Liver (tissue), 10 donors: ENCODE measurements at places on chromosomes 4 and X.

DNA sequence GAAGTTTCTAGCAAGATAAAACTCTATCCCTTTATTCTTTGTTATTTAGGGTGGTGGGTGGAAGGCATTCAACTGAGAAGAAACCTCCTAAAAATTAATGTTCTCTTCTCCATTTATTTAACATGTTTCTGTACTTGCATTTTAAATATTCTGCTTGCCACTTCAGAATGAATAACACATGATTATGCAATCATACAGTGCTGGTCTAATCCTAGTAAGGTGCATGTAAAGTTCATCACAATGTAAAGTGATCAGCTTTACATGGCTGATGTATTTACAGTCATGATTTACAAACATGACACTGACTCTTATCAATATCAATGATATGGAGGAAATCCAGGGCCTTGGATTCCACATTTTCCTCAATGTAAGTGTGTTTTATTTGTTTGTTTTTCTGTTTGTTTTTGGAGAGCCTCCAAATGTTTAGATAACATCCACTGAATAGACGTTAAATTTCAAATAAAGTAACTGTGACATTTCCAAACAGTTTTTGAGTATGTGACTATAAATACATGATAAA is 342.1 kb upstream of the CTSO start:
- no peak for DNase-seq

DNA sequence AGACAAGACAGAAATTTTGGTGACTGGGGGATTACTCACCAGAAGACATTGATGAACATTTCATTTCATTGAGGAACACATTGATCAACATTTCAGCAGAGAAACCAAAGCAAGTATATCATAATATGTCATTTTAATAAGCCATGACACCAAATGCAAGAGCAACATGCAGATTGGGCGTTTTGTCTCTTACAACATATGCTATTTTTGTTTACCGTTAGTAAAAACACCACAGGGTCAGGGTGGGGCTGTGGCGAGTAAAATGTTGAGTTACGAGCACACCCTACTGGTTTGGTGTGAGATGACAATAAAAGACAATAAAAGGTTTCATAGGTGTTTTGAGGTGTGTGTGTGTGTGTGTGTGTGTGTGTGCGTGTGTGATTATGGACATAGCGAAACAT is 294.5 kb downstream of the PDGFC start:
- no peak for DNase-seq

- peak; percentile 45 for DNase-seq
Measured at GRCh38 chr4:73653695-73654106, 33.5 kb upstream of the RASSF6 start.

- DNase-seq = no peak
Measured at GRCh38 chr4:29047341-29048041, 1672.7 kb upstream of the PCDH7 start.

- no peak for DNase-seq
Measured at GRCh38 chr4:187826725-187827124, 168.8 kb upstream of the ZFP42 start.

DNA sequence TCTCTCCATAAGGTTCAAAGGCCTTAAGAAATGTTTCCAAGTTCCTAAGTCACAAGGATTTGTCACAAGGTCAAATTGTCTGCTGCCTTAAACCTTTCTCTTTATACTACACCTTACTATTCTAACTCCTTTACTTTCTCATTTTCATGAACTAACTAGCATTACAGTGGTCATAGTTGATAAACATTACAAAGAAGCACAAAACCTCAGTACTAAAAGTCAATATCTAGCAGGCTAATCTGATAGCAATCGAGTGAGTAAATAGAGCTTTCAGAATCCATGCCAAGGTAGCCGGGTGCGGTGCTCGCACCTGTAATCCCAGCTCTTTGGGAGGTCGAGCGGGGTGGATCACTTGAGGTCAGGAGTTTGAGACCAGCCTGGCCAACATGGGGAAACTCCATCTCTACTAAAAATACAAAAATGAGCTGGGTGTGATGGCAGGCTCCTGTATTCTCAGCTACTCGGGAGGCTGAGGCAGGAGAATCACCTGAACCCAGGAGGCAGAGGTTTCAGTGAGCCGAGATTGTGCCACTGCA is 510.0 kb downstream of the GBA3 start:
- DNase-seq = no peak

DNA sequence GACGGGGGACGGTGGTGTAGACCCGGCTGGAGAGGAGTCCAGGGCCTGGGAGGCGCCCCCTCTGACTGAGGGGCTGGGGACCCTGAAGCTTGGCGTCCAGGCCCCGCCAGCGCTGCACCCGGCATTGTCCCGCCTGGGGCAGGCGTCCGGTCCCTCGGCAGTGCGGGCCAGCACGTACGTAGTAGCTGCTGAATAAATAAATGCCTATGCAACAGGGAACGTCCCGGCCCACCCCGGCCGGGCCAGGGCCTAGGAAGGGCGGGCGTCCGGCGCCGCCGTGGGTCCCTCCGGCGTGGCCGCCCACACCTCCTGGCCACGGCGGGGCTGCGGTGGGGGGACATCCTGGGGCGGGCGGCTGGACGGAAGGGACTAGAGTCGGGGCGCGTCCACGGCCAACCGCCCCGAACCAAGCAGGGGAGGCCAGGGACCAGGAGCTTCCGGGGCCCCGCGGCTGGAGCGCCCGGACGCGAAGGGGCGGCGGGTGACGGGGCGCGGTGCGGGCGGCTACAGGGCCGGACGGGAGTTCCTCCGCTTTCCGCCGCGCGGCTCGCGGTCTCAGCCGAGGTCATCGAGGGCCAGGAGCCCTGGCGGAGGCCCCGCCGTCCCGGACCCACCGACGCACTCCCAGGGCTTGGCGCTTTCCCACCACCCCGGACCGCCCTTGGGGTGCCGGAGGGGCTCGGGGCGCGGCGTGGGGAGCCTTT is 886 bp upstream of the WWC2 start:
- peak; percentile 50 for DNase-seq

- DNase-seq = no peak
Measured at GRCh38 chr4:158770671-158771070, 1.8 kb downstream of the FNIP2 start.
